ENCODE measurements at places on chromosomes 3 and 15. TPM values are rescaled to one million over a fixed set of nuclear protein-coding genes. Genes with fewer than 3 reads are reported as not detected.

The PLXND1 gene
- total RNA-seq = 15.7 TPM

The UPK1B gene
- not detected for total RNA-seq

The PLOD2 gene
- 2.0 TPM for total RNA-seq

- DNase-seq = no peak
- H3K27me3 ChIP-seq = no peaks in the 10 kb centered on the region
- H3K4me1 ChIP-seq = no peaks in the 10 kb centered on the region
- H3K36me3 ChIP-seq = no peaks in the 10 kb centered on the region
- no peak overlapping the region for H3K27ac ChIP-seq
These were observed 121.5 kb upstream of the ABHD17C start for GRCh38 chr15:80573606-80574005.

DNA sequence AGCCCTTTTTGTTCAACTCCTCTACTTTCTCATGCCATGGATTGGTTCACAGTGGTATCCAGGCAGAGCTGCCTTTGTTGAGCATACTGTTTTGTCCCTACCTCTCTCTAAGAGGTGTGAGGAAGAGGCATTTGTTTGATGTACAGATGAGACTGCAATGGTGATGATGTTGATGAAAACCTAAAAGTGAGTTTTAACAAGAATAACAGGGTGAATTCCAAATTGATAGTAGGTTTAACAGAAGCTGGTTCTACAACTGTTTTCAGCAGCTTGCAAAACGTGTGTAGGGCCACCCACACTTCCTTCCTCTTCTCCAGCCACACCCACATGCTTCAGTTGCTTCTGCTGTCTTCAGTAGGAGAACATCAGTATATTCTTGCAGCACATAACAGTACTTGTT lies 10.2 kb downstream of the SNRK start:
- no peak overlapping the region for H3K4me3 ChIP-seq
- H3K36me3 ChIP-seq = no peaks in the 10 kb centered on the region
- peaks cover 50% of the 10 kb centered on the region for H3K4me1 ChIP-seq
- no peaks in the 10 kb centered on the region for H3K27me3 ChIP-seq
- H3K27ac ChIP-seq = no peak overlapping the region
- no peak for DNase-seq

GRCh38 chr3:140316868-140317400 lies 360.9 kb upstream of the TRIM42 start:
- DNase-seq = no peak
- no peaks in the 10 kb centered on the region for H3K36me3 ChIP-seq
- H3K27ac ChIP-seq = no peak overlapping the region
- no peak overlapping the region for H3K4me3 ChIP-seq

- H3K27ac ChIP-seq = no peak overlapping the region
- H3K4me3 ChIP-seq = no peak overlapping the region
- H3K27me3 ChIP-seq = no peaks in the 10 kb centered on the region
- no peaks in the 10 kb centered on the region for H3K4me1 ChIP-seq
- no peak for DNase-seq
- H3K36me3 ChIP-seq = no peaks in the 10 kb centered on the region
These were observed 479.1 kb upstream of the ZNF717 start for GRCh38 chr3:76264496-76264895.

GRCh38 chr15:79916502-79917132 lies 19.8 kb upstream of the MTHFS start:
- no peaks in the 10 kb centered on the region for H3K36me3 ChIP-seq
- no peak for DNase-seq
- H3K27ac ChIP-seq = no peak overlapping the region
- no peak overlapping the region for H3K4me3 ChIP-seq

DNA sequence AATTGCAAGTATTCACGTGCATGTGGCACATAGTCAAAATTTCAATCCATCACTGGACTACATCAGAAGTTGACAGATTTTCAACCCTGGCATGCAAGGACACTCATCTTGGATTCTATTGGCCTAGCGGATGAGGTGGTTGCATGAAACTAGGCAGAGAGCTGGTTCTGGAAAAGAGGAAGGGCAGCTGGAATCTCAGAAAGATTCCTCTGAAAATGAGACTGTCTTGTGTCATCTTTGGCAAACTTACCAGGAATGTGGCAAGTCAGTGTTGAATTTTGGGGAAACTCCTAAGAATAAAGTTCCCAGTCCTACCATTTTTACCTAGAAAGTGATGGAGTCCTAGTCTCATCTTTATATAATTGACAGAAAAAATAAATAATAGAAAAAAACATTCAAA lies 384.3 kb upstream of the NR2F2 start:
- no peaks in the 10 kb centered on the region for H3K36me3 ChIP-seq
- no peak overlapping the region for H3K4me3 ChIP-seq
- no peak overlapping the region for H3K27ac ChIP-seq
- no peaks in the 10 kb centered on the region for H3K4me1 ChIP-seq
- DNase-seq = no peak
- H3K27me3 ChIP-seq = no peaks in the 10 kb centered on the region

Data from gastrocnemius medialis (tissue), 4 donors.